ENCODE measurements at places on chromosomes 7 and 10.

- no peak for DNase-seq
These were observed 33.9 kb downstream of the VWDE start for GRCh38 chr7:12369756-12370155.

DNA sequence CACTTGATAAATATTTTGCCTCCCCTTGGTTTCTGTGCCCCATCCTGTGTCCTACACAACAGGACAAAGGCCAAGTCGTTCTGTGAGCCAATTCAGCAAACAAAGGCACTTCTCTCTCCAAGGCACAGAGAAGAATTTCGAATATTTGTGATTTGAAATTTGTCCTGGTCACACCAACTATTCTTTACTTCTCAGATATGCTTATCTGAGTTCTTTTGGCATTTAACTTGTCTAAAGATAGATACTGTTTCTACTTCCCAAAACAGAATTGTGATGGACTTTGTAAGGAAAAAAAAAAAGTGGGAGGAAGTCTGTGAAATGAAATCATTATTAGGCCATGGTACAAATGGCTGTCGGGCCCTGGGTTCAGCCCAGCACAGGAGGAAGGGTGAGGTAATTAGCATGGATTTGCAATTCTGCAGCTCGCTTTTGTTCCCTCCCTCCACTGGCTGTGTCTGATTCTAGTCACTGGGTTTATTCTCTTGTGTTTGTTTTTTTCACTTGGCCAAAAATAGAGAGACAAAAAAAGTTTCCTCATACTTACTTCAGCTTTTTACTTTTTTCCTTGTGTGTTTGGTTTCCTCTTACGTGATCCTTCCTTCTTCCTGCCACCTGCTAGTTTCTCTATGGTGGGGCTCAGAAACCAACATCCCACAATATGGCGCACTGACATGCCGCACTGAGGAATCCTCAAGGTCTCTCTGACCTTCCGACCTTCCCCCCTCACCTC, 108.2 kb upstream of the MKLN1 start:
- DNase-seq, result no peak

- peak; percentile 64 for DNase-seq
These were observed 74.3 kb upstream of the GNAI1 start for GRCh38 chr7:80060218-80060806.

DNA sequence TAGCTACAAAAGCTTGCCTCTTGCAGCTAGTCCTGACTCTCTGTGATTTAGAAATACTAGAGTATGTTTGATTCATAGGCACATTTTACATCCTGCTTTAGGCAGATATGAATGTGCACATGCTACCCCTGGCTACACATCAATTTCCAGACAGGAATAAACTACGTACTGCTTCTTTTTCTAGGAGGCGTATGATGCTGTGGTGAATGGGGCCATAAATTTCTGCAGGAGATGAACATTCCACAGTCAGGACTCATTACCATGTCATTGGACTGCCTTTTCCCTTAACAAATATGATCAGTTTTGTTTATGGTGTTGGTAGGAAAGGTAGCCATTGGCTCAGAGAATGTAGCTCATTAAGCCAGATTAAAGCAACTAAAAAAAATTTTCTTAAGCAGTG, 50.1 kb upstream of the IFRD1 start:
- DNase-seq, result no peak

- no peak for DNase-seq
These were observed 4.4 kb downstream of the PTTG1IP2 start for GRCh38 chr7:90473814-90474213.

DNA sequence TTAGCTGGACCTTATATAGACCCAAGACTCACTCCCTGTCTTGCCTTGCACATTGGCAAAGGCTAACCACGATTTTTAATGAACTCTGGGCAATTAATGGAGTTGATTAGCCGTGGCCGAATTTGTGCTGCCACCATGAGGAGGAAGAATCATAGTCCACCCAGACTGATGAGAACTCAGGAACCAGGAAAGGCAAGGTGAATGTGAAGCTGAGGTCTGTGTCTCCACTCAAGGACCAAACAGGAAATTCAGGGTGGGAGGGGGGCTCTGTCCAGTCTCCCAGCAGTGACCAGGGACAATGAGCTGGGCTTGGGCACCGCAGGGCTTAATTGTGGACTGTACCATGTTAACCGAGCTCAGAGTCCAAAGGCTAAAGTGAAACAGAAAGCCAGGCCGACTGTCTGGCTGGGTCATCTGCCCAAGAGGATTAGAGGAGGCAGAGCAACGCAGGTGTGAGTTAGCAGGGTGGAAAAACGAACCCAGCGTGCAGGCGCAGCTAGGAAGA, 127.0 kb upstream of the JCAD start:
- DNase-seq, result peak; percentile 23

DNA sequence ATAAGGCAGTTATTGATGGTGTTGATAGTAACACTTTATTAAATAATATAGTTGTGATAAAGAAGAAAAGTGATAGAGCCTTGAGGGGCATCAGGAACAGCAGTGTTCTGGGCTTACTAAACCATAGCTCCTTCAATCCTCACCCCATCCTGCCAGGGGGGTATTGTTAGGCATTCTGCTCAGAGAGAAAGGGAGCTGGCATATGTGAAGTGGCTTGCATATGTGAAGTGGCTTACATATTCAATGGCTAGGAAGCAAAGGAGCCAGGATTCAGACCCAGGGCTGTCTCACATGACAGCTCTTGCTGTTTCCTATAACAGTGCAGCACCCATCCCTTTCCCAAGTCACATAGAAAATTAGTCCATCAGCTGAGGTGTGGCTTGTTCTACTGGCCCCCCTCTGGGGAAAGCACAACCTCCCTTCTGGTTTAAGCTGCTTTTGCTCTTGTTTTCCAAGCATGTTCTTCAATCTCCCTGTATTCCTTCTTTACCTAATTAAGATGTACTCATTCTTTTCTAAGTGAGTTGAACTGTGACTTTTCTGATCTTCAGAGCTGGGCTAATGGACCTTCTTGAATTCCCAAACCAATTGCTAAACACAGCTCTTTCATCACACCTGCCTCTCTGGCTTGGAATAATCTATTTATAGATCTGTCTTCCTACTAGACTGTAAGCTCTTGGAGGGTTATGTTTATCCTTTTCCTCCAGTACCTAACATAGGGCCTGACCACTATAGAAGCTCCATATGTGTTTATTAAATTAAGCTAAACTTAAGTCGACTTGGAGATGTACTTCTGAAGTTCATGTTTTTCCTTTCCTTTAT, 108.7 kb upstream of the GLI3 start:
- DNase-seq, result no peak

DNA sequence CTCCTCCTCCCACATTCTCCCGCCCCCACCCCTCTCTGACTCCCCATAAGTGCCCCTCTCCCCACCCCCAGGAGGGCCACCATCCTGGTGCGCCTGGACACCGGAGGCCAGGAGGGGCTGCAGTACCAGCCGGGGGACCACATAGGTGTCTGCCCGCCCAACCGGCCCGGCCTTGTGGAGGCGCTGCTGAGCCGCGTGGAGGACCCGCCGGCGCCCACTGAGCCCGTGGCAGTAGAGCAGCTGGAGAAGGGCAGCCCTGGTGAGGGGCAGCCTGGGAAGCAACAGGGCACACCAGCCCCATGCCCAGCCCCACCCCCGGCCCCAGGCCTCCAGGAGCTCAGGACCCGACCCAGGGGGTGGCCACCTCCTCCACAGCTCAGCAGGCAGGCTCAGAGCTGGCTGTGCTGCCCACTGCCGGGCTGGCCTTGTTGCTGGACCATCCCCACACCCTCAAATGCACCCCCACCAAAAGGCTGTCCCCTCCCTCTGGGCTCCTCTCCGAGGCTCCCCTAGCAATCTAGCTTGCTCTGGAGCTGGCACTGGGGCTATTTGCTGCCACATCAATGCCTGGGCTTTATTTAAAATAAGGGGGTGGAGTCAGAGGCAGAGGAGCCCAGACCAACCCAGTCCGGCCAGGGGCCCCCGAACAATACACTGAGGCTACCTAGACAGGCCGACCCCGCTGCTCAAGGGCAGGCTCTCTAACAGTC, 14.8 kb downstream of the ATG9B start:
- DNase-seq, result no peak

DNA sequence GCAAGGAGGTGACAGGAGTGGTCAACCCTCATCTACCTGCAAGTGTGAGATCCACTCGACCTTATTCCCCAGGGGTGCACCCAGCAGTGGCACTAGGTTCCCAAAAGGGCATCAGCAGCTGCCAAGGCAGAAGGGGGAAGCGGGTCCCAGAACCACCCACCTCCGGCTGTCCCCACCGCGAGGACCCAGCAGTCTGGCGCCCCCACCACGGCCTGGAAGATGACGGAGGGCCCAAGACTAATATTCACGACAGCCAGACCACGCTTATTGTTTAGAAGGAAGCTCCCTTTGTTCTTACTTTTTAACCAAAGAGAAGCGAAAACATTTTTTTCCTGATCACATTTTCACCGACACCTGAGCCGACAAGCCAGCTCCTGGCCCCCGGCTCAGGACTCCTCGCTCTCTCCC, 3.6 kb upstream of the EVX1 start:
- DNase-seq, result no peak

- DNase-seq, result no peak
These were observed 49.6 kb upstream of the WNT8B start for GRCh38 chr10:100413173-100413572.

GRCh38 chr10:91340613-91341362, 69.4 kb upstream of the HECTD2 start:
- DNase-seq, result no peak

- DNase-seq, result no peak
These were observed 23.2 kb upstream of the AOAH start for GRCh38 chr7:36747280-36748016.

DNA sequence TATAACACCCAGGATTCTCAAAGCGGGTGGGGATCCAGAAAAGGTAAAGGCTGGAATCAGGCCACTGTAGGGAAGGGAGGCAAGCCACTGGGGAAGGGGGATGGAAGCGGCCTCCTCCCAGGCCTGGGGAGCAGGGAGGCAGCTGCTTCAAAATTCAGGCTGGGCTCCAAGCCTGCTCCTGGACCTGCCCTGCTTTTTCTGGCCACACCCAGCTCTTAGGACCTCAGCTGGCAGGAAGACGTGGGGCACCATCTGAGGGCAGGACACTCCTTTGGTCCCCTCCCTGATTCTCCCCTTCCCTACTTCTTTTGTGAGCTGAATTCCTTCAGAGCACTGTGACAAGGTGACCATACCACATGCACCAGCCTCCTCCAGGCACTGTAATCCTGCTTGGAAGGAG, 4.6 kb upstream of the LBX1 start:
- DNase-seq, result no peak

GRCh38 chr10:116809483-116810119, 39.7 kb upstream of the ENO4 start:
- peak; percentile 13 for DNase-seq

GRCh38 chr7:5500056-5500776, 76.6 kb upstream of the TNRC18 start:
- DNase-seq, result no peak

GRCh38 chr10:52216852-52217251, 97.2 kb upstream of the DKK1 start:
- DNase-seq, result no peak

- no peak for DNase-seq
These were observed 30.0 kb downstream of the NET1 start for GRCh38 chr10:5442065-5442989.

DNA sequence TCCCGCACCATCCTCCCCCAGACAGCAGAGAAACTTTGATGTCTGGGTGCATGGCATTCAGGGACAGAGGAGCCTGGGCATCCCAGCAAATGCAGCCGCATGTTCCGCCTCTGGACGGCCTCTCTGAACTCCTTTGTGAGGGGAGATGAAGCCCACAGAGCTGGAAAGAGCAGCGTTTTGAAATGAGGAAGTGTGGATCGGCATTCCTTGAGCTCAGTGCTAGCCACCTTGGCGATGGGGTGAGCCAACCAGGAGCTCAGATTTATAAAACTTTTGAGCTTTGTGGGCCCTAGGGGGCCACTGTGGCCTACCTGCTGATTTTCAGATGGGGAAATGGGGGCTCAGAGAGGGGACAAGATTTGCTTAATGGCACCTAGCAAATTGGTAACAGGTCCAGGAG, 126.4 kb upstream of the TCF7L2 start:
- DNase-seq, result no peak

DNA sequence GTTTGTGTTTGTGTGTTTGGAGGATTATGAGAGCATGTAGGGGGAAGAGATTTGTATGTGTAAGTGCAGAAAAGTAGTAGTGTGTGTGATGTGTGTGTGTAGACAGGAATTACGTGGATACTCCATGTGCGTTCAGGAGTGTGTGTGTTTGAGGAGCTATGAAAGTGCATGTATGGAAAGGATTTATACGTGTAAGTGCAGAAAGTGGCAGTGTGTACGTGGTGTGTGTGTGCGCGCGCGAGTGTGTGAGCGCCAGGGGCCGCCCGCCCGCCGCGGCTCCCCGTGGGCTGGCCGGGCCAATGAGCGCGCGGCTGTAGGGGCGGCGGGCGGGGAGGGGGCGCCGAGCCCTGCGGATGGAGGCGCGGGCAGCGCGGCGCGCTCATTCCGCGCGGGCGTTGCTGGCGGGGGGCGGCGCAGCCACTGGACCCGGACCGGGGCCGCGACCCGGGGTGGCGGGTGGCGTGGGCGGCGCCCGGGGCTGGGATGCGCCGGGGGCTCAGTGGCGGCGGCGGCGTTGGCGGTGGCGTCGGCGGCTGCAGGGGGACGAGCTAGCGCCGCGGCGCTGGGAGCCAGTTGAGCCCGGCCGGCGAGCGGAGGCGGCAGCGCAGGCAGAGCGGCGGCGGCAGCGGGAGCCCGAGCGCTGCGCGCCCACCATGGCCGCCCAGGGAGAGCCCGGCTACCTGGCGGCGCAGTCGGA, at the start of gene BICC1:
BICC1 (plus strand) TSS at position 382 of the 697 bp plus-strand sequence; CDS start at position 654, 272 bp downstream.
- DNase-seq, result no peak

- no peak for DNase-seq
These were observed 337.6 kb downstream of the CCSER2 start for GRCh38 chr10:84665883-84666463.

GRCh38 chr10:17847585-17848296, 38.6 kb downstream of the MRC1 start:
- no peak for DNase-seq

DNA sequence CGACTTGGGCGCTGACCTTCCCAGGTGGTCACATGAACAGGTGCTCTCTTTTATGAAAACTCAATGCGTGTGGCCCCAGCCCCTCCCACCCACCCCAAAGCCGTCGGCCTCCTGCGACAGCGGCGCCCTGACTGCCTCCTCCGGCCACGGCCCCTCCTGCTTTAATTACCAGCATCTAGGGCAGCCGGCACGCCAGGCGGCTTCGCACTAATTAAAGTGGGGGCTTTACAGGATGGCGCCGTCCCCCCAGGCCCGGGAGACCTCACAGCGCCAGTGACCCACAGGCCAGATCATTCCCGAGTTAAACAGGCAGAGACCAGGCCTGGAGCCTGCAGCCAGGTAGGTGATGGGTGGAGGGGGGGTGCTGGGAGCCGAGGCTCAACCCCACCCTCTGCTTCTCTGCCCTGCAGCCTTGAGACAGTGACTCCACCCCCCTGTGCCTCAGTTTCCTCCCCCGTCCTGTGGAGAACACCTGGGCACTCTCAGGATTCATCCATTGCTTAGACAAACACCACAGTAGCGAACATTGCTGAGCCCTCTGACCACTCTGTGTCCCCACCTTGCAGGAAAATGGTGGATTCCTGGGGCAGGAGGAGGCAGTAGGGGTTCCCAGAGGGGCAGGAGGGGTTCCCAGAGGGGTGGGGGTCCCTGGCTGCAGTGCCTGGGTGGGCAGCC, 100.8 kb downstream of the MICALL2 start:
- no peak for DNase-seq
